ENCODE measurements at places on chromosomes 16 and 17.

DNA sequence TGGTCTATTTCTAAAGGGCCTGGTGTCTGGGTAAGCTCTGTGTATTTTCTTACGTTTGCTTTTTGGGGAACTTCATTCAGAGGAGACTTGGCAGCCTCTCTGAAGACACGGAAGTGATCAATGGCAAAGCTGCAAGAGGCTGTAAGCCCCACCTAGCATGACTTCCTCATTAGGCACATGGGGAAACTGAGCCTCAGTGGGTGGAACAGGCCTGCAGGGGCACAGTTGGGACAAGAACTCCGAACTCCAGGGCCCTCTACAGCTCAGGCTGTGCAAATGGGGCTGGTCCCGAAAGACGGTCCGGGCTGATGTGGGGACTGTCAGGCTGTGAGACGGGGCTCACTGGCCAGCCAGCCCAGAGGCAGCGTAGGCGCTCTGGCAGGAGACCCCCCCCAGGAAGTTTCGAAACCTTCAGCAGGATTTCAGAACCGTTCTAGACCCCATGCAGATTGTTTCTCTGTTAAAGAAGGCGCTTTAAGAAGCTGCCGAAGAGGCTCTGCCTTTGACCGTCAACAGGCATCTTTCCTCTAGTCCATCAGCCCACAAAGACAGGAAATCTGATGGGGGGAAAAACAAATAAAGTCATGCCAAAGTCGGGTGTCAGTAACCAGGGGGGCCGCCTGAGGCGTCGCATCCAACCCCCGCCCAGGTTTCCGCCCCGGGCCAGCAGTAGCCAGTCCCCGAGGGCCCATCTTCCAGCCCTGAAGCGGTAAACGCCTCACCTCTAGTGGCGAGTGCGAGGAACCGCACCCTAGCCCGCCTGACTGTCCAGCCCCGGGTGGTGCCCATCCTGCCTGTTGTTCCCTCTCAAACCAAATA lies 79.8 kb upstream of the TBC1D3K start:
- DNase-seq: peak; percentile 49

GRCh38 chr17:59277031-59277430 lies 54.4 kb upstream of the YPEL2 start:
- no peak for DNase-seq

GRCh38 chr16:27381236-27381635 lies 20.7 kb upstream of the IL21R start:
- no peak for DNase-seq

DNA sequence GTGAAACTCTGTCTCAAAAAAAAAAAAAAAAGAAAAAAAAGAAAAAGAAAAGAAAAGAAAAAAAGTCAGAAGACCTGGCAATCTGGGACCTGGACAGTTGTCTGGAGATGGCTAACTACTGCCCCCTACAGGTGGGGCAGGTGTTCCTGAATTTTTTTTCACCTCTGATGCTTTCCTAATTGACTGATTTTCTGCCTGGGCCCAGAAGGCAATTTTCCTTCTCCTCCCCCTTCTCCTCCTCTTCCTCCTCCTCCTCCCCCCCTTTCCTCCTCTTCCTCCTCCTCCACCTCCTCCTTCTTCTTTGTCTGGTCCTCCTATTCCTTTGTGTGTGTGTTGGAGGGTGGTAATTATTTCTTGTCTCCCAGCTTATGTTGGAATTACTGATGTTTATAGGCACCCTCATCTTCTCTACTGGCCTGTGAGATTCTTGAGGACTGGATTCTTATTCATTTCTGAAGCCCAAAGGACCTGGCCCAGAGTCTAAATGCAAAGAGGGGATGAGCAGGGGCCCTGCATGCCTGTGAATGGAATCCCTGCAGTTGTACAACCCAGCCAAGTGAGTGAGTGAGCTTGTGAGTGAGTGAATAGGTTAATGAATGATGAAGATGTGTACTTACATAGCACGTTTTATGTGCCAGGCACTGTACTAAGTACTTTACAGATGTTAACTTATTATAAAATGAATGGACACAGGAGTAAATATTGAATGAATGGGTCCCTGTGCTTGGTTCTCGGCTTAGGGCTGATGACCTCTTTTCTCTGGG lies 26.9 kb downstream of the IRX5 start:
- no peak for DNase-seq

- no peak for DNase-seq
These were observed 26.5 kb upstream of the CIITA start for GRCh38 chr16:10850478-10850850.

DNA sequence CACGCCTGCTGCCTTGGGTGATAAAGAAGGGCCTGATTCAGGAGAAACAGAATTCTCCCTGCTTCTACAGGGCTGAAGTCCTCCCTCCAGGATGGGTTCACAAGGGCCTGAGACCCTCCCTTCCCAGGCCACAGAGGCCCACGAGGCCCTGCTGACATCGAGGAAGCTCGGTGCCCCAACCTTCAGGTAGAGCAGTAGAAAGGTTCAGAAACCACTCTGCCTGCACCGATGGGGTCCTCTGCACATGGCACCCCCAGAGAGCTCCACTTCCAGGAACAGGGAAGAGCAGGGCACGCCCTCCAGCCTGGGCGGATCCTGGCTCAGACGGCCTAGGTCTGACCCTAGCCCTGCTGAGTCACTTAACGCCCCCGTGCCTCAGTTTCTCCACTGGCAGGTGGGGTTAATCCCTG lies 773 bp downstream of the CENPX start:
- DNase-seq: no peak

DNA sequence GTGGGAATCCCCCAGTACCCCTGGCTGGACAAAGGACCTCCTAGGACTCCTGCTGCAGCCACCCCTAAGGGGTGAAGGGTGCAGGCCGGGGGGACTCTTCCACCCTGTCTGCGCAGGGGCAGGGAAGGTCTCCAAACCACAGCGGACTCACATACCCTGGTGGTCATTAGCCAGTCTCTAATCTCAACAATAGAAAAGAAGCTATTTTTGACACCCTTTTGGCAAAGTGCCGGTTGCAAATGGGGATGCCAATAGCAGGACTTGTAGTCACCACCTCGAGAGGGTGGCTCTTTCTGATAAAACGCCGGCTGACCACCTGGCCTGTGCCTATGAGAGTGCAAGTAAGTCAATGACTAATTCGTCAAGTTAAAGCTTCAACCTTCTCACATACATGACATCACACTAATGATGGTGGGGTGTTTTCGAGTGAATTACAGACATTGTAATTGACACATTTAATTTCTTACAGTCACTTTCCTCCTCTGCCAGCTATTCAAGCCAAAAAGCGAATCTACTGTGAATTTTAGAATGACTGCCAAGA lies 23.1 kb upstream of the DNAH17 start:
- DNase-seq: no peak

GRCh38 chr17:8326511-8327302 lies 12.9 kb upstream of the ODF4 start:
- DNase-seq: no peak

Measured in stimulated activated CD4-positive, alpha-beta T cell treated with anti-CD3 and anti-CD28 coated beads, Interleukin-1b, Interleukin-23, amount 100 ng/mL, for 4 hours (primary cell).